ENCODE measurements at places on chromosomes 7 and 10.

- no peak for DNase-seq
Measured at GRCh38 chr10:98528166-98528804, 81.5 kb upstream of the HPS1 start.

DNA sequence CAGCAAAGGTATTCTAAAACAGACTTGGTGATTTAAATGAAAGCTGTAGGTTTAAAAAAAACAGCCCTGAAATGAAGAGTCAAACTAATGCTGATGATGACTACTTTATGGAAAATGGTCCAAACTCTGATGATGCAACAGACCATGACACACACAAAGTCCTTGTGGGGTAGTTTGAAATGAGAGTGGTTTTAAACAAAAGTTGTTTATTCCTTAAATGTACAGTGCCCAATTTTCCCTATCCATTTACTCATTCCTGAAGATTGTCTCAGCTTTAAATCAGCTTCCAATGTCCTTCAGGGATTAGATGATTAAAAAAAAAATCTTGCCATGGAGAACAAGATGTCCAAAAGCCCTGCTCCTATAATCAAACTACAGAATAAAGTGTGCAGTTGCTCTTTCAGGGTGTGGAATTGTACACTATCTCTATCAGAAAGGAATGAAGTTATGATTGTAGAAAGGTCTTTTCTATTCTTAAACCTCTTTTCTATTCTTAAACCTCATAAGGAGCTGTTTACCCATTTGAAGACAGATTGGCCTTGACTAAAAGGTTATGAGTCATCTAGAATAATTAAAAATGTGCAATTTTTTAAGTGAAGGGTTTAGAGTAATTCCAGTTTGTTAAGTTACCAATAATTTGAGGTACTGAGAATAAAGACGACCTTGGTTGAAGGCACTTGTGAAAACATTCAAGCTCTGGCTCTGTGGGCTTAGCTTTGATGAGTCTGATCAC, 70.2 kb upstream of the ITGA8 start:
- DNase-seq = no peak

DNA sequence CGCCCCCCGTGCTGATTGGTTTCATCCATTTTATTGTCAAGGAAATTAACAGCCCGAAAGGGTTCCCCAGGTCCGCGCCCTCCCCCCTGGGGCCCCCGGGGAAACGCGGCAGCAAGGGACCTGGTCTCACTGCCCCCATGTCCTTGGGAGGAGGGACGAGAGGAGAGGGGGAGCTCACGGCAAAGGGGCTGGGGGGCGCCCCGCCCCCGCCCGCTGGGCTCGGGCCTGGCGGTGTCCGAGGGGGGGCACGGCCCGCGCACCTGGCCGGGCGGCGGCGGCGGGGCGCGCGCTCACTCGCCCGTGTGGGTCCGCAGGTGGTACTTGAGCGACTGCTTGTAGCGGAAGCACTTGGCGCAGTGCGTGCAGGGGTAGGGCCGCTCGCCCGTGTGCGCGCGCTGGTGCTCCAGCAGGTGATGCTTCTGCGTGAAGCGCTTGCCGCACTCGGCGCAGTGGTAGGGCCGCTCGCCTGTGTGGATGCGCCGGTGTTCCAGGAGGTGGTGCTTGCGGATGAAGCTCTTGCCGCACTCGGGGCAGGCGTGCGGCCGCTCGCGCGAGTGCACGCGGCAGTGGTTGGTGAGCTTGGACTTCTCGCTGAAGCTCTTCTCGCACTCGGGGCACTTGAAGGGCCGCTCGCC, 29.3 kb downstream of the ZNF777 start:
- no peak for DNase-seq

DNA sequence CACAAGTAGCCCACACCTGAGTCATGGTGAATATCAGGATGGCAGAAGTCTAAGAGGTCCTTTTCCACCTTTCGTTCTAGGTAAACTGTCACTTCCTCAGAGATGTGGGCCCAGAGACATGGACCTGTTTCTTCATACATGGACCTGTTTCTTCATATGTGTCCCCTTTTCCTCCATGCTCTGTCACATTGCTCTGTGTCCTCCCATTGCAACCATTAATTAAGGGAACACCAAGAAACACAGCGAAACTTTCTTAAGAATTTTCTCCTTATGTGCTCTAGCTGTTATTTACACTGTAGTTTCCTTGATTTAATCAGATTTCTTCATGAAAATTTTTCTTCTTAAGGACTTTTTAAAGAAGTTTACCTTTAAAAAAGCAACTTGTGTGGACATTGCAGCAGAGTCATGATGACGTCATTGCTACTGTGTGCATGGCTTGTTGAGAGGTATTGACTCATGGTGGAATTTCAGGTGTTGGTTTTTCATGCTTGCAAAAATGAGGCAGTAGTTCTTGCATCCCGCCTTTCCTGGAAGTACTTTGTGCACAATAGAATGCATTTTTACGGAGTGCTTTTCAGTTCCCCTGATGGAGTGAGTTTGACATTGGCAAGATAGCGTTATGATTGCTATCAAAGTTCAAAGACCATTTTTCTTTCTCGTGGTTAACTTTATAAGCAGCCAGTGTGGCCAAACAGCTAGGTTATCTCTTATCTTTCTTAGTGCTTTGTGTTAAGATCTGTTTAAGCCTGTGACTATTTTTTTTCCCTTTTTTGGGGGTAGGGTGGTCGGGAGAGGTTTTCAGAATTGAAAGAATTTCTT, 37.7 kb downstream of the CFAP58 start:
- DNase-seq = no peak

DNA sequence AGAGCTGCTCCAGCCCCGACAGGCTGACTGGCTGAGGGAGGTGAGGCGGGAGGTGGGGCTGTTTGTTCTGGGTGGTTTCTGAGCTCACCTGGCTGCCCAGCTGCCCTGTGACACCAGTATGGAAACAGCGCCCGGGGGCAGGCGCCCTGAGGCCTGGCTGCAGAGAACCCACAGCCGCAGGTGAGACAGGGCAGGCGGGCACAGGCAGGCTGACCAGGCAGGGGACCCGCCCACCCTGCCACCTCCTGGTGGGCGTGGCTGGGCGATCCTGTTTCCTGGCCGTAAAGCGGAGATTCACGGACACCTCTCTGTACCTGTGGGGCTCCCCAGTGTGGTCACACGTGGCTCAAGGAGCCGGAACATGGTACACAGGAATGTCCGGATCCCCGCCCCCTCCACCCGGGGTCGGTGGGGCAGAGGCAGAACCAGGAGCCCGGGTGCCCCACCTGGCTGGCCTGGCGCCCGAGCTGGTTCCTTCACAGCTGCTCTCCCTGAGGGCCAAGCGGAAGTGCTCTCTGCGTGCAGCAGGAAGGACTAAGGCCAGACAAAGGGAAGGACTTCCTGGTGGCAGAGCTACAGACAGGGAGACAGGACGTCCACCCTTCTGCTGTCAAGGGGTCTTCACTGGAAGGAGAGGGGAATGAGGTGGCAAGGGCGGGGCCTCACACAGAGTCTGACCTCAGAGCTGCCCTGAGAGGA, 3.9 kb downstream of the MICALL2 start:
- no peak for DNase-seq

DNA sequence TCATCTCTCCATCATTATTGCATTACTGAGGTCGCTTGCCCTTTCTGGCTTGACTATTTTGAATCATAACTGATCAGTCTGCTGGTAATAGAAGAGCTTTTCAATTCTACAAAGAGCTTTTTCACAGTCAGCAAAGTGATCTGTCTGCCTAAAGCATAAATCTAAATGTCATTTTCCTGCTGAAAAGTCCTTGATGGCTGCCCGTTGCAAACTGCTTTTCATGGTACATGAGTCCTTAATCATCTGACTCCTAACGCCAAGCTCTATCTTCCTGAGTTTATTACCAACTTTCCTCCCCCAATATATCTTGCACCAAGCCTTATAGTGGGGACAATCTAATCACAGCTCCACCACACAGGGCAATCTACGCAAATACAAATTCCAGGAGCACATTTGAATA, 39.8 kb downstream of the THSD7A start:
- no peak for DNase-seq

GRCh38 chr10:125011926-125012705, 70.2 kb downstream of the ZRANB1 start:
- no peak for DNase-seq

DNA sequence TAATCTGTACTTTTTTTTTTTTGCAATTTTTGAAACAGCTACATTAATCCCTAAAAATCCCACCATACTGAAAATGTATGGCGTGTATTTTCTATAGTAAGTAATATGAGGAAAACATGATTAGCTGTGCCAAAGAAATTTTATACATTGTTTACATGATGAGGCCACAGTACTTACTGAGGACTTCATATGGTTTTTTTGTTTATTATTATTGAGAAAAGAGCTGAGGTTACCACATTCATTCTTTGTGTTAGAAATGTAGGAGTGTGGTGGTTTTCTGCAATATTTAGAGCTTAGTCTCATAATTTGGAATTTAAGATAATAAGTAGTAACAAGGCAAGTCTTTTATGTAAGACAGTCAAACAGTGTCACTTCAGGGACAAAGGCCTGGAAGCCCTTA, 45.1 kb downstream of the SLC25A40 start:
- DNase-seq = no peak

- no peak for DNase-seq
Measured at GRCh38 chr10:51158832-51159231, 84.5 kb downstream of the PRKG1 start.

DNA sequence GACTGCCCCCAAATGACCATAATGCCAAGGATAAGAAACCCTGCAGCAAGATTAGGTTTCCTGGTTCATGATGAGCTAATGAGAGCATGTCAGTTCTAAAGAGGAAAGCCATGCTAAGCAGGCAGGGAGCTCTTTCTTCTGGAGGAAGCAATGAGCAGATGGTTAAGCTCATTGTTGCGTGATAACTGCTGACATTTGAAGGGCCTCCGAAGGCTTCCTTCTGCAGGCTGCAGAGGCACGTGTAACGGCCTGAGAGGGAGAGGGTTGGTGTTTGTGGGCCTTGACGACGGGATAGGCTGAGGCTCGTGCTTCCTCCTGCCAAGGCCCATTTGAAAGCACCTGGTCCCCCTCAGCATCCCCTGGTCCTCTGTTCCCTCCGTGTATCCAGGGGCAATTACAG, 63.5 kb upstream of the BTBD16 start:
- no peak for DNase-seq

- DNase-seq = no peak
Measured at GRCh38 chr7:5636914-5637313, 144.5 kb downstream of the RNF216 start.

- no peak for DNase-seq
Measured at GRCh38 chr10:110044681-110045080, 36.9 kb downstream of the ADD3 start.

GRCh38 chr10:6140141-6140841, 51.5 kb downstream of the RBM17 start:
- no peak for DNase-seq

DNA sequence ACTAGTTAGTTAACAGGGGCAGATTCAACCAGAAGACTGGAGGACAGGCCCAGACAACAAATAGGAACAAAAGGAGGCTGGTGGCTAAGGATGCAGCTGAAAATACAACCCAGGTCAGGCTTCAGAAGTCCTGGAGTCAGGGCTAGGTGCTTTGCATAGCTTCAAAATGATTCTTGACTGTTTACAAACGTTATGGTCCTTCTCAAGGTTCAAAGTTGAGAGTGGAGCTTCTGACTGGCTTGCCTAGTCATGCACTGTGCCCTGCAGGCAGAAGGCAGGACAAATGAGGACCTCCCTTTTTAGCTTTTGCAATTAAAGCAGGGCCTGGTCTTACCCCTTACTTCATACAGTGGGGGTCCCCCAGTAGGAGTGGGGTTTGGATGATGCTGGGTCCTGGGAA, 4.4 kb upstream of the CDH23 start:
- no peak for DNase-seq

- DNase-seq = no peak
Measured at GRCh38 chr10:59090817-59091622, 85.4 kb upstream of the PHYHIPL start.

DNA sequence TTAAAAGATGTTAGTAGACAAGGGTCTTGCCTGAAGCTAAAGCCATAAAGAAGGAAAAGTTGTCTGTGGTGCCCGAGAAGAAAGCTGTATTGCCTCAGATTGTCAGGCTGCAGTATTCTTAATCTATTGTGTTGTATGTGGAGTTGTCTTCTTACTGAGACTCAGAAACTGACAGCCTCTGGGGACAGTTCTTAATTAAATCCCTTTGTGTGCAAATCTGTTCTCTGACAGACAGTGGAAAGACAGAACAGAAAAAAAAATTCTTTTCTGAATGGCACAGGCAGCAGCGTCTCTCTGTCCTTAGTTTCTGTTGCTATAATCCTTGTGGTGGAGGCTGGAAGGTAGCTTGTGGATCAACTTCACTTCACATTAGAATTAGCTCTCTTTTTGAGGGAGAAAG, 16.8 kb downstream of the VWC2 start:
- DNase-seq = no peak

DNA sequence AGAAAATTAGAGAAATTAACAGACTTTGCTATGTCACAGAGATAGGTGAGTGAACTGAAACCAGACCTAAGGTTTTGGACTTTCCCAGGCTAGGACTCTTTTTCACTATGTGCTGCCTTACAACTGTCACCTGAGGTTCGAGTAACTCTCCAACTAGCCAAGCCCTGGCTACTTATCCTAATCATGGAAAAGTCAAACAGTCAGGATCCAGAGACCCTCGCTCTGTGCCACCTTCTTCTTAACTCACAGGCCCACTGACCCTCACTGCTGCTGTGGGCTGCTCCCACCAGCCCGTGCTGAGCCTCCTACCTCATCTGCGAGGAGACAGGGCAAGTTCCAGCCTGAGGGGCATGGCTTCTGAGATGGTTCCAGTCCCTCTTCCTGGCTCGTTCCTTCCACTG, 211.4 kb upstream of the KLF14 start:
- no peak for DNase-seq

- DNase-seq = no peak
Measured at GRCh38 chr7:22137466-22137865, 191.8 kb upstream of the CDCA7L start.

DNA sequence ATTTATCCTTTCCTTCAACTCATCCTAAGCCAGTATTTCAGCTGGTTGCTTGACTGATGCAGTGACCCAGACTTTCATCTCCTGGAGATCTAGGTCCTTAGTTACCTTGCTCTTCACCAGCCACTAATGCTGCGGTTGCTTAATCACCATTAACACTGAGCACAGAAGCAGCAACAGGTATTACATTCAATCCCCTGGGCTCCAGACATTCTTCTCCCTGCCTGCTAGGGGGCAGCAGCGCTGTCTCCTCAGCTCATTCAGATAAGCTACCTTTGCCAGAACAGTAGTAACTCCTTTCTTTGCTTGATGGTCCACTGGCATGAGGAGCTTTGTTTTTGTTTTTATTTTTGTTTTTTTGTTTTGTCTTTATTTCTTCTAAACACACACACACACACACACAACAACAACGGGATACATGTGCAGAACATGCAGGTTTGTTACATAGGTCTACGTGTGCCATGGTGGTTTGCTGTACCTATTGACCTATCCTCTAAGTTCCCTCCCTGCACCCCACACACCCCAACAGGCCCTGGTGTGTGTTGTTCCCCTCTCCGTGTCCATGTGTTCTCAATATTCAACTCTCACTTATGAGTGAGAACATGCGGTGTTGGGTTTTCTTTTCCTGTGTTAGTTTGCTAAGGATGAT, 1043.2 kb upstream of the C7orf33 start:
- DNase-seq = no peak

GRCh38 chr7:94296881-94297280, 97.8 kb upstream of the COL1A2 start:
- no peak for DNase-seq

- DNase-seq = no peak
Measured at GRCh38 chr7:4302203-4302905, 379.7 kb upstream of the FOXK1 start.

GRCh38 chr10:71457908-71458307, 61.2 kb downstream of the CDH23 start:
- no peak for DNase-seq

Measured in activated CD4-positive, CD25-positive, alpha-beta regulatory T cell (primary cell).